ENCODE measurements at places on chromosomes 11 and 22. TPM values are rescaled to one million over a fixed set of nuclear protein-coding genes. Genes with fewer than 3 reads are reported as not detected.

ZP1 gene
- polyA plus RNA-seq, result 0.04 TPM

IGF2 gene
- 7.8 TPM for polyA plus RNA-seq

DNA sequence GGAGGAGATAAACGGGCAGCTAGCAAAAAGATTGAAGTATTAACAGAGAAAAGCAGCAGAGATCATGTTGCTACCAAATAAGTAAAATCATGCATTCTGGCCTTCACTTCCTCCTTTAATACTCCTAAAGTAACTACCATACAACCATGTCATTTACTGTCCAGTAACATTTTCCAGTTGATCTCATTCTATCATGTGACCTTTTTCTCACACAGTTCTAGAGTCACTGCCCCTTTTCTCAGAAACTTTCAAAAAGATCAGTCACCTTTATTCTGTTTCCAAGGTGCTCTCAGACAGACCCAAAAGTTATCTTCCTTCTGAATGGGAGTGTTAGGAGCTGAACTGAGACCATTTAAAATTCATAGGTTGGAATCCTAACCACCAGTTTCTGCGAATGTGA, 984.4 kb downstream of the FAM181B start:
- DNase-seq, result no peak

DNA sequence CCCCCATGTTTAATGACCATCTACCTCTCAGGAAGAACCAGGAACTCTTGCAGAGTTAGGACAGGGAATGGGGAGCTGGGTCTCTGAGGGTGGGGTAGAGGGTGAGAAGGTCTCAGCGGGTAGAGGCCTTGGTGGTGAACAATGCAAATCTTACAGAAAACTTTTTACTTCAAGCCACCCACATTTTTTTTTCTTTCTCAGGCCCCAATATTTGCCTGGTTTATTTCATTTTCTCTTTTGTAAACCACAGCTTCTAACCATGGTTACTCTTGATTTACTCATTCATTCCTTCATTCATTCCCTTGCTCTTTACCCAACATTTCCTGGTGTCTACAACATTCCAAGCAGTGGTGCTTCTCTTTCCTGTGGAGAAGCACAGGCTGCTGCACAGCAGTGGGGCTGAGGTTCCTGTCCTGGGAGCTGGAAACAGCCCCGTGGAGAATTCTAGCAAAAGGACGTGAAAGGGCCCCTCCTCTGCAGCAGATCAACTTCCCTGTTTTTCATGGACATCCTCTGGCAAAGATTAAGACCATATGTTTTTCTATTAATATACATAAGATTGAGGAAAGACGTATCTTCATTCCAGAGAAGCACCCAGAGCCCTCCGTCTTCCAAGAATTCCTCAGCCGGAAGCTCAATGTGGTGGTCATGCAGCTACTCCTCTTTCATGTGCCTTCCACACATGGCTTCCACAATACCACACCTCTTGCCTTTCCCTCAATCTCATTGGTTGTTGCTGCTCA, 224.4 kb upstream of the SESN3 start:
- no peak for DNase-seq

GRAMD1B gene
- polyA plus RNA-seq, result 2.1 TPM

DNA sequence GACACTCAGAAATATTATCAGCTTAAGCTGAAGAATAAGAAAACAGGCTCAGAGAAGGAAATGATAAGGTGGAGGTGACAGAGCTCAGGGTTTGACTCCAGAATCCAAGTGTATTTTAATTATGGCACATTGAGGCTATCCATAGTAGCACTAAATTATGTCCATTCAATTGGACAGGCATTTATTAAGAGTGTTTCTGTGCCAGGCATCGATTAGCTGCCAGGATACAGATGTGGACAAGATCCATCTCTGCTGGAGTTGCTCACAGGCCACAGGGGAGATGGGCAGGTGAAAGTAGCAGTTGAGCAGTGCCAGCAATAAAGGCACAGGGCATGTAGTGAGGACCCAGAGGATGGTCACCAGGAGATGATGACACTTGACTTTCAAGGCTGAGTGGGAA, 592.5 kb downstream of the INSC start:
- DNase-seq, result no peak

DNA sequence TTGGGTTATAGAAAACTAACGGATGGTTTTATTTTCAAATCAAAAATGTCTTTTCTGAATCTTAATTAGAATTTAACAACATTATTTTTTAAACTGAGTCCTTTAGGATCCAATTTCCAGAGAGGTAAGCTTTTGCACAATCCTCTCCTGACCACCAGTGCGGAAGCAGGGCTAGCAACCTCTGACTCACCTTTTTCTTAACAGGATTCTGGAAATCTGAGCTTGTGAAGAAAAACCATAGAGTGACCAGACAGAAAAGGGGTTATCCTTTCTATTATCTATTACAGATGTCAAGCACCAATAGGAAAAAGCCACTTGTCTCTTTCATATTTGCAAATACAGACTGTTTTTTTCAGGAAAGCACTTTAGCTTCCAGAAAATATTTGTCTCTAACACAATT, 25.3 kb downstream of the ALG9 start:
- DNase-seq, result no peak

DTX4 gene
- 25.0 TPM for polyA plus RNA-seq
